ENCODE measurements at places on chromosomes 7 and 10.

DNA sequence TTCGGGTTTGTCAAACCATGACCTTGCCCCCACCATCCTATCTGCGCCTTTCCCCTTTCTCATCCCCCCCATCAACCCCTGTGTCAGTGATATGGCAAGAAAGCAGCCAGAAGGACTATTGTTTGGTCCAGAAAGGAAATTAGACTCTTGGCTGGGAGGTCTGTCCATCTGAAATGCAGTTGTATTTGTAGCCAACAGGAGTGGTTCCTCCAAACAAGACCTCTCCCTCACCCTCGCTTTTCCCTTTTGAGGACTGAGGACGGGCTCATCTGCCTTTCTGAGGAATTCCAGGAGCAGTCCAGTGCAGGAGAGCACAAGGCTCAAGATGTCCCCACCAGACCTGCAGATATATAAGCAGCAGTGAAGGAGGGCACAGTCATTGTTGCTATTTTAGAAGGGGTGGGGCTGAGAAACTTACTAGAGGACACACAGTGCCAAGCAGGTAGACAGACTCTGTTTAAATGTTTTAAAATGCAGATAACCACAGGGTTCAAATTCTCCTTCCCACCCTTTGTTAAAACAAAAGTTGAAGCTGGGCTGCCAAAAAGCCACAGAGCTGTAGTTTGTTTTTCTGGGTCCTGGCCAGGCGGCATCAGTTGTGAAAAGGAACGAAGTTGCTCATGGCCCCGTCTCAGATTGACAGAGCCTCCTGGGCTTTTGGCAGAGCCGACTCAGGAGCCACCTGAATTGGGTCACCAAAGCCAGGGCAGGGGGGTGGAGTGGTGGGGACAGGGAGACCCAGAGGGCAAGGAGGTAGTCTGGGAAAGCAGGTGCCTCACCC lies 37.3 kb downstream of the CYP17A1 start:
- peak; percentile 17 for DNase-seq

GRCh38 chr7:98137826-98138151 lies 31.1 kb downstream of the LMTK2 start:
- DNase-seq, result no peak

- peak; percentile 78 for DNase-seq
Measured at GRCh38 chr10:112898540-112899390, 51.3 kb upstream of the TCF7L2 start.

DNA sequence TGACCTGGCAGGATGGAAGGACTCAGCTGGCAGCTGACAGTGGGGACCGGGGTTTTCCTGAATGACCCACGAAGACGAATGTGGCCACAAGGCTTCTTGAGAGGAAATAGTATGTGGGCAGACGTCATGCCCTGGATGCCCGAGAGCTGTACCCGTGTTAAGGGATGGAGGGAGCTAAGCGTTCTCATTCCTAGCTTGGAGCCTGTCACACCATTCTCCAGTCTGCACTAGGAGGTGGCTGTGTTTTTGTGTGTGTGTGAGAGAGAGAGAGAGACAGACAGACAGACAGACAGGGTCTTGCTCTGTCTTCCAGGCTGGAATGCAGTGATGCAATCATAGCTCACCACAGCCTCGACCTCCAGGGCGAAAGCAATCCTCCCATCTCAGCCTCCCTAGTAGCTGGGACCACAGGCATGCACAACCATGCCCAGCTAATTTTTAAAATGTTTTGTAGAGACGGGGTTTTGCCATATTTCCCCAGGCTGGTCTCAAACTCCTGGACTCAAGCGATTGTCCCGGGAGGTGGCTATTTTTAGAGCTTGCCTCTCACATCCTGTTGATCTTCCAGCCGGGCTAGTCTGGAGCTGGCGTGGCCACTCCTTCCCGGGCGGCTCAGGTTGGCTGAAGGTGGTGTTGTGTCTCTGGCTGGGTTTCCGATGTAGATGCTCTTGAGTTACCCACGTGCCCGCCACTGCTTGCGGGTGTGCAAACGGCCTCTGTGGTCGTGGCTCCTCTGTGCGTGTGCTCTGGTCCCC lies 2.1 kb downstream of the AMZ1 start:
- peak; percentile 80 for DNase-seq

DNA sequence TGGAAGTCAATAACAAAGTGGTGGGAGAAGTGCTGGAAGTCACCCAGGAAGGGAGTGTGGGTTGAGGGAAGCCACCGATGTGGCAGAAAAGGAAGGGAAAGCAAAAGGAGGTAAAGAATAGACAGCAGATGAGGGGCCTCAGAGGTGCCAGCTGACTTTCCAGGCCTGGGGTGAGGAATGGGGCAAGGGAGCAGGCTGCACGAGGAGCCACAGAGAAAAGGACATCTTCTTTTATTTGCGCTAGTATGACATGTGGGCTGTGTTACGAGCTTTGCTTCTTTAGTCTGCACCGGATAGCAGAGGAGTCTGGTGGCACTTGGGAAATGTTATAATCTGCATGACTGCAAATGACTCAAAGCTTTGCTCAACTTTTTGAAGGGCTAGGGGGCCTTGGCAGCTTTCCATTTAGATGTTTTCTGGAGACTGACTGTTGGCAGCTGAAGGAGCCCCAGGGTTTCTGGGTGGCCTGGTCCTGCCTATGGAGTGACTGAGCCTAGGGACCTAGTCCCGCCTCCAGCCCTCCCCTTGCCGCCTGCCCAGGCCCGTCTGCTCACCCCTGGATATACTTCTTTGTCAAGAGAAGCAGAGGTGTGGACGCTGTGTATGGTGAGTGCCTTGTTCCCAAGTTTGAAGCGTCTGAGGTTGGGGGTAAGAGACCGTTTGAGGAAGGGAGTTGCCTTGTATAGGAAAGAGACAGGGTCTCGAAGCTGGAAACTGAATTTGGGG lies 5.1 kb downstream of the PRXL2A start:
- DNase-seq, result peak; percentile 62
